ENCODE measurements at places on chromosomes 11 and 22.
A peak's percentile ranks its signal among the peaks of the same experiment; 100 is the strongest.

DNA sequence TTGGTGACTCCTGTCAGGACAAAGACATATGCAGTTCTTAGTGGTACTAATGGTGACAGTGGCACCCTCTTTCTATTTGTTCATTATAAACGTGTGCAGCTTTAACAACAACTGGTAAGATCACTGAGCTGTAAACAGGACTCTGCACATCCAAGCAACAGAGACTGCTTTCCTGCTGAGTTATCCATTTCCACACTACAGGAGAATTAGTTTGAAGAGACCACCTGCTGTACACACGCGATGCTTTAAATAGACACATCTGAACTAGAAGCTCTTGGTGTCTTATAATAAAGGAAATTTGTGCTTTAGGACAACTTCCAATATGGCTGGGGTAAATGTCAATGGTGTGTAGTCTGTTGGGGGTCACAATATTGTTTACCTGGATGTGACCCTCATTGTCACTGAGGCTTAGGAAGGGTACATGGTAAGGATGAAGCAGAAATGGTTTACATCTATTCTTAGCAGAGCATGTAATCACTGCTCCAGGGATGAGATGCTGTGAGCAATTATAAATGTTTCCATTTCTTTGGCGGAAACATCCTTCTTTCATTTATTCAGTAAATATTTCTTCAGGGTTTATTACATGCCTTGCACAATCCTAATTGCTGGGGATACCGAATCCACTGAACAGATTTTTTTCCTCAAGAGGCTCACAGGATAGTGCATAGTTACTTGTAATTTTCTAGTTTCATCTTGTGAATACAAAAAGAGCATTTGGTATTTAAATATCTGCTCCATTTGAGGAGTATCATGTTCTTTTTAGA is 354.0 kb upstream of the CCDC90B start:
- no peak for DNase-seq

DNA sequence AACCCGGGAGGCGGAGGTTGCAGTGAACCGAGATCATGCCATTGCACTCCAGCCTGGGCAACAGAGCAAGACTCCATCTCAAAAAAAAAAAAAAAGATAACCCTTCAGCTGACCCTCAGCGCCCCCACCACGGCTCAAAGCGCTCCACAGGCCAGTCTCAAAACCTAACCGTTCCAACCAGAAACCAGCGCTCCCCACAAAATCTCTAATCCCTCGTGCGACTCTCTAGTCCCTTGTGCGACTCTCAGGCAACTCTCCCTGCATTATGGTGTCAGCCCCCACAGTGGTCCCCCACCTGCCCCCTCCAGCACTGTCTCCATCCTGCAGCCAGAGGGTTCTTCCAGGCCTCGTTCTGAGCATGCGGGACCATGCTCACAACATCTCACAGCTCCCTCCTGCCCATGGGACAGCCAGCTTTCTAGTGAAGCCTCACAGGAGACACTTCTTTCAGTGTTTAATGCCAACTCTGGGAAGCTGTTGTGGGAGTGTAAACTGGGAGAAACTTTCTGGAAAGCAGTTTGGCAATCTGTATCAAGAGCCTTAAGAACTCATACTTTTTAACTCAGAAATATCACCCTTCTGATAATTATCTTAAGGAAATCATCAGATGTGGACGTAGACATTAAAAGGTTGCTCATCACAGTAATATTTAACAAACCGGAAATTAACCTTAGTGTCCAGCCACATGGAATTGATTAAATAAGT is 4.2 kb upstream of the RASGRP2 start:
- DNase-seq: no peak

GRCh38 chr22:24707470-24707801 is 67.1 kb downstream of the PIWIL3 start:
- no peak for DNase-seq

GRCh38 chr11:44813401-44813800 is 86.6 kb downstream of the TSPAN18 start:
- no peak for DNase-seq

- DNase-seq: no peak
These were observed 40.1 kb upstream of the SCN3B start for GRCh38 chr11:123694551-123694950.

DNA sequence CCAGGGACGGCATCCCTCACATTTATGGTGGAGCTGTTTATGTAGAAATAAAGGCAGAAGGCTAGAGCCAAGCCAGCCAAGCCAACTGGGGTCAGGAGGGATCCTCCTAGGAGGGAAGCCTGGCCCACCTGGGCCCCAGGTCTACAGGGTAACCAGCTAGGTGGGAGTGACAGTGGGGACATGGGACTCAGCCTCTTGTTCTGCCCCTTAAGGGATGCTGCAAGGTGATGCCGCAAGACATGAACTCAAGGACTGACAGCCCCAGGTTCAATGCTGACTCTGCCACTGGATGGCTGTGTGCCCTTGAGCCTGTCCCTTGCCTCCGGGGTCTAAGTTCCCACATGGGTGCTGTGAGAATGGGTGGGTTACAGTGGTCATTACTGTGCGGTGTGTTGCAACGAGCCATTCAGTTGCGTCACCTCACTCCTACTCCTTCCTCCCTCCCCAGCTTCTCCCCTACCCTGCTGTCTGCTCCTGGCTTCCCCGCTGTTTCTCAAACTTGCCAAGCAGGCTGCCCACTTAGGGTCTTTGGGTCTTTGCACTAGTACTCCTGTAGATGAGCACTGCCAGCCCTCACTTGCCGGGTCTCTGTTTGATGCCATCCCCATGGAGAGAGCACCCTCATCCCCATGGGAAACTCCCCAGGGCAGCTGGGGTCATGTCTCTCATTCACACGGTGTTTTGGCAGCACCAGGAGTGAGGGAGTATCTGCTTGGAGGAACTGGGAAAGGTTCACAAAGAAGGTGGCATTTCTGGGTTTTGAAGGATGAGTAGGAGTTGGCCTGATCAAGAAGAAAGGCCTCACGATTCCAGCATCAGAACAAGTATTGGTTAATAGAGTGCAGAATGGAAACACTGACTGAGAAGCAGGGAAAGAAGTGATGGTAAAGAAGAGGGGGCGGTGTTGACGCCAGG is 43.0 kb upstream of the RTL6 start:
- no peak for DNase-seq

- no peak for DNase-seq
These were observed 773 bp downstream of the HRAS start for GRCh38 chr11:534396-535209.

GRCh38 chr11:47067401-47067800 is 109.3 kb downstream of the ARFGAP2 start:
- no peak for DNase-seq

DNA sequence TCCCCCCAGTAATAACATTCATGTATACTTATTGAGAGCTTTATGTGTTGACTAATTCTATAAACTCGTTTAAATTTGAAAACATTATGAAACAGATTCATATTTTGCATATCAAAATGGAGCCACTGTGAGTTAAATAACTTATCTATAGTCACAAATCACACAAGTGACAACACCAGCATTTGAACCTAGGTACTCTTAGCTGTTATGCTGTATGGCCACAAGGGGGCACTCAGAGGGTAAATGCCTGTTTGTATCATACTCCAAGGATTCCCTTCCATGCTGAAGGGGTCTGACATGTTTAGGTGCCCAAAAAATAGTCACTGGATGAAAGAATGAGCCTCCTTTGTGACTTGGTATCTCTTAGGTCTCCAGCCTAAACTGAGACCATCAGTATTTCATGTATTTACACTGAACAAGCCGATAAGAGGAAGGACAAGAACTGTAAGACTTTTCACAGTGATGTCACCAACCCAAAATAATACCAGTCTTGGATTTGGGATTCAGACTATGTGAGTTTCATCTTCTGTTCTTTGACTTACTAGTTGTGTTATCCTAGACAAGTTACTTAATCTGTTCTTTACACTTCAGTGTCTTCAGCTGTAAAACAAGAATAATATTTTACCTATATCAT is 12.2 kb upstream of the OR52D1 start:
- peak; percentile 58 for DNase-seq

DNA sequence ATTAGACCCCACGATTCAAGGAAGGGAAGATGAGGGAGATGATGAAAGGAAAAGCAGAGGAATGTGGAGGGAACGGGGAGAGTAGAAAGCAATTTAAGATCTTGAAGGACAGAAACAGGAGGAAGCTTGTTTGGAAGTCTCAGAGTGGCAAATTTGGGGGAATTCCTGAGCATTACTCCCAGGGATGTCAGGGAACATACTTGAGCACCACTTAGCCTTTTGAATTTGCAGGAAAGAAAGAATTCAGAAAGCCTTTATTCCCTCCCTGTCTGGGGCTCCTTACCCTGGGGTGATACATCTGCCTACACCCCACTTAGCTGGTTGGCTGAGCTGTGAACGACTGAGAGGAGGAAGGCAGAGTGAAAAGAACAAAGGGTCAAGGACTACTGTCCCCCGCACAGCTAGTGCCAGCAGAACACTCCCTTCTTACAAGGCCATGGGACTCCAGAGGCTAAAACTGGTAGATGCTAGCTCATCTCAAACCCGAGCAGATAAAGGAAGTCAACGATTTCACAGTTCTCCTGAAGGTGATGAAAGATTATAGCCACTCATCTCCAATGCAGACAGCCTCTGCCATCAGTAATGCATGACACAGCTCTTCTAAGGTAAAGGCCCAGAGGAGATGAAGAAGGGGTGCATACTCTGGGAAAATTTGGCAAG is 84.0 kb upstream of the AKIP1 start:
- DNase-seq: no peak

DNA sequence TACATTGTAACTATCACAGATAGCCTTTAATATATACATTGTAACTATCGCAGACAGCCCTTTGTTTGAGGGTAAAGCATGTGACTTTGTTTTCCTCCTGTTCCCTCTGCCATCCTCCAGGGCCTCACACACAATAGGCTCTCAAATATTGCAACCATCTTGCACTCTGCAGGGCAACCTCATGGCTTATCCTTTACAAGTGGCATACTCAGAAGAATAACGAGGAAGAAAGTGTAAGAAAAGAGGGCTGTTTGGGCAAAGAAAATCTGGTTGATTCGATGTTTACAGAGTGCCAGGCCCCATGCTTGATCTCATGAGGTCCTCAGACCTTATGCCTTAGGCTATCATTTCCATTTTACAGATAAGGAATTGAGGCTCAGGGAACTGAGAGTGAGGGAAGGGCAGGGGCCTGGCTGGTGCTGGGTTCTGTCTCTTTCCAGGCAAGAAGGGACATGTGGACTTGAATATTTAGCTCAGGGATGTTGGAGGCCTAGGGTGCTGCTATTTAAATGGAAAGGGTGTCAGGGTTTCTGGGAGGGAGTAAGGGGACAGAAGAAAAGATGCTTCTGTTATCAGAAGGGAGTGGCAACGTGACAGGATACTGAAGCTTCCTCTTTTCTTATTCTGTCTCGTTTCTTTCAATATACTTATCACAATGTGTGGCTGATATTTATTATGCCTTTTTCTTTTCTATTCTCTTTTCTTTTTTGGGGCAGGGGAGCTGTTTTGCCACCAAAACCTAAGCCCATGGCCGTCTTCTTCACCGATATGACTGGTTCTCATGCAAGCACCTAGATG is 1.1 kb upstream of the SAMM50 start:
- DNase-seq: no peak

Data from activated CD8-positive, alpha-beta T cell treated with anti-CD3 and anti-CD28 coated beads, Interleukin-2, amount 10 ng/mL, durations not matched to agents 7 days and 5 days (primary cell).